Activated CD4-positive, alpha-beta memory T cell treated with anti-CD3 and anti-CD28 coated beads for 36 hours (primary cell): ENCODE measurements at places on chromosomes 12 and 14. TPM values are rescaled to one million over a fixed set of nuclear protein-coding genes. Genes with fewer than 3 reads are reported as not detected.
A peak's percentile ranks its signal among the peaks of the same experiment; 100 is the strongest.

GRCh38 chr12:18243238-18243637, 18.1 kb upstream of the PIK3C2G start:
- H3K27ac ChIP-seq: no peak overlapping the region
- DNase-seq: no peak
- no peaks in the 10 kb centered on the region for H3K27me3 ChIP-seq
- no peak overlapping the region for H3K4me3 ChIP-seq
- no peaks in the 10 kb centered on the region for H3K36me3 ChIP-seq

PLEKHD1 gene
- 0.05 TPM for total RNA-seq

GLIPR1L1 gene
- total RNA-seq: not detected

CYP27B1 gene
- total RNA-seq: 8.2 TPM

- no peak overlapping the region for H3K4me3 ChIP-seq
- no peak overlapping the region for H3K27ac ChIP-seq
- no peaks in the 10 kb centered on the region for H3K27me3 ChIP-seq
- H3K36me3 ChIP-seq: no peaks in the 10 kb centered on the region
- no peaks in the 10 kb centered on the region for H3K4me1 ChIP-seq
Observed at GRCh38 chr12:42958291-42958674, 368.7 kb upstream of the PRICKLE1 start.

DNA sequence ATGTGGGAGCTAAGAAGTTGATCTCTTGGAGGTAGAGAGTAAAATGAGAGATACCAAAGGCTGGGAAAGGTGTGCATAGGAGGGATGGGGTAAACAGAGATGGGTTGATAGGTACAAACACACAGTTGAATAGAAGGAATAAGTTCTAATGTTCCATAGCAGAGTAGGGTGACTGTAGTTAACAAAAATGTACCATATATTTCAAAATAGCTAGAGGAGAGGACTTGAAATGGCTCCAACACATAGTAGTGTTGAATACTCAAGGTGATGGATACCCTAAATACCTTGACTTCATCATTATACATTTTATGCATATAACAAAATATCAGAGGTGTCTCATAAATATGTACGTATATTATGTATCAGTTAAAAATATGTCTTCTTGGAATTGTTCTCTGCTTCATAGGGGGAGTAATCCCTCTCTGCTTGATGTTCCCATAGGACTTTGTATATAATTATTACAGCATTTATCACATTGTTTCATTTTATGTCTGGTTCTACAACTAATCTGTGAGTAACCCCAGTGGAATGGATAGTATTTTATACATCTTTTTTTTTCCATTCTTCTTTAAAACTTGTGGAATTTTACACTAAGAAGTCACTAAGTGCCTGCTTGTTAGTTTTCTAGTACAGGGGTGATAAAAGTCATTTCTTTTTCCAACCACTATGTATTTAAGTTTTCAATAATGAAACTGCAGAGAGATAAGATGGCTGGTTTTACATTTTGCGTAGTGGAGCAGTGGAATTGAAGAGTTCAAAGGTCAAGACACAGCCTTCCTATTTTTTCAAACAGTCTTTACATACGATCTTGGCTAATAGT, 1940.0 kb upstream of the SEL1L start:
- DNase-seq: no peak
- no peak overlapping the region for H3K4me3 ChIP-seq
- no peaks in the 10 kb centered on the region for H3K36me3 ChIP-seq
- H3K27me3 ChIP-seq: no peaks in the 10 kb centered on the region
- H3K4me1 ChIP-seq: no peaks in the 10 kb centered on the region

DNA sequence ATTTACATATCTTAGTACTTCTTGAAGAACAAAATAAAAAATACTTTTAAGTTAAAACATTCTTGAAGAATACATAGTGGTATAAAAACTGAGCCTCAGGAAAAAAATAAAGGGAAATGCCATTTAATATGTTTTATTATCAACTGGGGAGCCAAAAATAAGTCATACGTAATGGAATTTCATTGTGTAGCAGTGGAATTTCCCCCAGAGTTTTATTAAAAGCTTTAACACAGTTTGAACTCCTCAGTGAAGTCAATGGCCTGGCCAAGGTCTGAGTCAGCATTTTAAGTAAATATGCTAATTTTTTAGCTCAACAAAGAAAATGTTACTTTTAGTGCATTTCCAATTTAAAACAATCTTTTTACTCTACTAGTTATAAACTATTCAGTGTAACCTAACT, 350.1 kb upstream of the ATP2B1 start:
- no peak overlapping the region for H3K27ac ChIP-seq
- DNase-seq: no peak
- no peaks in the 10 kb centered on the region for H3K36me3 ChIP-seq
- H3K27me3 ChIP-seq: no peaks in the 10 kb centered on the region

- no peak for DNase-seq
- no peak overlapping the region for H3K27ac ChIP-seq
- peaks cover 22% of the 10 kb centered on the region for H3K4me1 ChIP-seq
- no peak overlapping the region for H3K4me3 ChIP-seq
- peaks cover 2% of the 10 kb centered on the region for H3K27me3 ChIP-seq
- H3K36me3 ChIP-seq: no peaks in the 10 kb centered on the region
Observed at GRCh38 chr14:106662936-106663550, 1136.7 kb downstream of the TMEM121 start.

- H3K4me3 ChIP-seq: no peak overlapping the region
- H3K27me3 ChIP-seq: no peaks in the 10 kb centered on the region
- H3K4me1 ChIP-seq: no peaks in the 10 kb centered on the region
- no peaks in the 10 kb centered on the region for H3K36me3 ChIP-seq
- DNase-seq: no peak
- no peak overlapping the region for H3K27ac ChIP-seq
Observed at GRCh38 chr12:2453761-2454090, 341.0 kb upstream of the FKBP4 start.

GRCh38 chr14:65926504-65926903, 514.0 kb downstream of the FUT8 start:
- H3K4me1 ChIP-seq: peaks cover 55% of the 10 kb centered on the region
- H3K36me3 ChIP-seq: no peaks in the 10 kb centered on the region
- DNase-seq: no peak
- H3K4me3 ChIP-seq: no peak overlapping the region

- H3K27ac ChIP-seq: no peak overlapping the region
- H3K4me1 ChIP-seq: peaks cover 13% of the 10 kb centered on the region
- H3K4me3 ChIP-seq: no peak overlapping the region
Observed at GRCh38 chr12:112322441-112322840, 59.8 kb downstream of the HECTD4 start.

DNA sequence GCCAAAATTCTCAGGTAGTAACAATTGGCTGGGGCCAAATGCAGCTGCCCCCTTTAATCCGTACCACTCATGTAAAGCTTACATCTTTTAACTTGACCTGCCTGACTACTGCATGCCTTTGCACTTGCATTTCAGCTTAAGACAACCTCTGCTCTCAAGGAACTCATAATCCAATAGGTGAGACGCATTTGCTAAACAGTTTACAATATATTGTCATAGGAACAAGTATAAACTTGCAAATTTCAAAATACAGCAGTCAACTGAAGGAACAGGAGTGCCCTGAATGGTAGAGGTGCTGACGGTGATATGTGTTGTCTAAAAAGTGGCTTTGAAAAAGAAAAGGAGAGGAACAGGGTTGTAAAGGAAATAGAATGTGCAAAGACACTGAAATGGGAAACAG, 3.6 kb upstream of the BRMS1L start:
- H3K36me3 ChIP-seq: no peaks in the 10 kb centered on the region
- no peak overlapping the region for H3K4me3 ChIP-seq
- no peak for DNase-seq
- peaks cover 10% of the 10 kb centered on the region for H3K4me1 ChIP-seq

DNA sequence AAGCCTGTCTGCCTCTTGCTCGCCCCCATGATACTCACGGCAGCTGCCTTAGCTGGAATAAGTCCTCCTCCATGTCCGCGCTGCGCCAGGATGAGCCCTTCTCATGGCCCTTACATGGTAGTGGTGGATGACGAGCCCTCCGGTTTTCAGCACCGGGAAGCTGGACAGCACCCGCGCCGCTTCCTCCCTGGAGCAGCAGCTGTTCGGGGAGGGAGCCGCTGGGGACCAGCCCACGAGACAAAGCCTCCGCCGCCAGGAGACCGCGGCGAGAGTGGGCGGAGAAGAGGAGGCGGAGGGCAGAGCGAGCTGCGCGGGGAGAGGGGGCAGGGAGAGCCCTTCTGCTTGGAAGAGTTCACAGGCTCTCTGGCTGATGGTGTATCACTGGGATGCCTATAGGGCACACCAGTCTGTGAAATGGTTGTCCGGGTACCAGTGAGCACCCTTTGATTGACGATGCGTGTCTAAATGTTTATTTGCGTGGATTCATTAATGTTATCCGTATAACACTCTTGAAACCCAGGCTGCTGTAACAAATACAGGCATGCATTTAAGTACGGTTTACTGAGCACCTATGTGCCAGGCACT, at the start of gene SVOP:
Gene SVOP (minus strand): TSS at position 273 of the 585 bp plus-strand sequence. CDS start 200 bp downstream, at position 73.
- H3K36me3 ChIP-seq: no peaks in the 10 kb centered on the region
- H3K27me3 ChIP-seq: peaks cover 27% of the 10 kb centered on the region
- no peak within 1 kb of the TSS for H3K27ac ChIP-seq
- H3K4me1 ChIP-seq: peaks cover 6% of the 10 kb centered on the region
- peak; percentile 52 for DNase-seq

DNA sequence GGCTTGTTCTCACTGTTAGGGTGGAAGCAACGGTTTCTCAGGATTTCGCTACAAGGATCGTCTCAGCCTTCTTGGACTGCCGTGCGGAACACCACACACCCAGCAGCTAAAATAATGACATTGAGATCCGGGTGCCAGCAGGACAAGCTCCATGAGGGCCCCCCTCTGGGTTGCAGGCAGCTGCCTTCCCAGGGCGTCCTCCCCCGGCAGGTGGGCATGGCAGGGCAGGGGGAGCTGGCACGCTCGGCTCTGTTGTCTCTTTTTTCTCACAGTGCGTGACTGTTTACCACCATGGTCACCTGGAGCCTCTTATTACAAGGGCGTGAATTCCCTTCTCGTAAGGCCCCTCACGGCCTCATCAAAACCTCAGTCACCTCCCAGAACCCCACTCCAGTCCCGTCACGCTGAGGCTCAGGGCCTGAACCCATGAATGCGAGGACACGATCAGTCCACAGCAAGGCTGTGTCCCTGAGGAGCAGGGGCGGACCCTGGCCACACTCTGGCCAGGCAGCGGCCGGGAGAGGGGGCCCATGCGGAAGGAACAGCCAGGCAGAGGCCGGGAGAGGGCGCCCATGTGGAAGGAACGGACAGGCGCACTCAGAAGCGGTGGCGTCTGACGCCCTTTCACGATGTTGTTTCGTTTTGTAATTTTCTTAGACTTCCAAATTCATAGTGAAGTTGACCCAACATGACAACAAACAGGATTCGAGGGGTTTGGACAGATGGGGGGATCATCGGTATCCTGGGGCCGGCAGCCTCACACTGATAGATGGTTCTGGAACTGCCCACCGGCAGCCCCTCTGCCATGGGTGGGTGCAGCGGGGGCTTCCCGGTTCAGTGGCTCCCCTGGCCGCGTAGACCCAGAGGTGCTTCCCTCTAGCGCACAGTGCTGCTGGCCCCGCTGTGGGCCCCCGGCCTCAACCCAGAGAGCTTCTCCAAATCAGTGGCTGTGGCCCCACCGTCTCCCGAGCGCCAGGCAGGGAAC, 10.0 kb downstream of the LRCOL1 start:
- H3K4me1 ChIP-seq: peaks cover 27% of the 10 kb centered on the region
- no peaks in the 10 kb centered on the region for H3K36me3 ChIP-seq
- peaks cover 54% of the 10 kb centered on the region for H3K27me3 ChIP-seq
